ENCODE measurements at places on chromosomes 4 and X. TPM values are rescaled to one million over a fixed set of nuclear protein-coding genes. Genes with fewer than 3 reads are reported as not detected.

DNA sequence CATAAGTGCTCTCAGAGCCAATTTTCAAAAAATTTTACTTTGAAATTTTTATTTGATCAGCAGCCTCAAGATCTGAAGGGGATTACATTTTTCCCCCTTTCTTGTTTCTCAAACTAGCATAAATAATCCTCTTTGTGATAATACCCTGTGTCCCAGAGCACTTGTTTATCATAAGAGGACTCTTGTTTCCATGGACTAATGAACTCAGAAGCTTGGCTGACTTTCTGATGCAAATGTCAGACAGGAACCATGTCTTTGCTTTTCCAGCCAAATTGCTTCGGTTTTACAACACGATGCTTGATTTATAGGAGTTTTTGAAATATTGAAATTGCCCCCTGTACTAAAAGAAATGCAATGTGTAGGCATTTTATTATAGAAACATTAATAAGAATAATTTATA lies 859.3 kb upstream of the LCORL start:
- DNase-seq = no peak

DNA sequence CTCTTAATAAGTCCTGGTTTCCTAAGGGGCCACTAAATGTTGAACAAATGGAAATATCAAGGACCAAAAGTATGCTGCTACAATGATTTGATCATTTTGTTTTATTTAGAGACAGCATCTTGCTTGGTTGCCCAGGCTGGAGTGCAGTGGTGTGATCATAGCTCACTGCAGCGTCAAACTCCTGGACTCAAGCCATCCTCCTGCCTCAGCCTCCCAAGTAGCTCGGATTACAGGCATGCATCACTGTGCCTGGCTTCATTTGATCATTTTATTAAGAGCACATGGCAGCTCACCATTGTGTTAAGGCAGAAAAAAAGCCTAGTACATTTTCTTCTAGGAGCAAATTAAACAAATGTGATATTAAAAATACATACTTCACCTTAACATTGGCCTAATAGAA lies 52.7 kb downstream of the DCLK2 start:
- no peak for DNase-seq

DNA sequence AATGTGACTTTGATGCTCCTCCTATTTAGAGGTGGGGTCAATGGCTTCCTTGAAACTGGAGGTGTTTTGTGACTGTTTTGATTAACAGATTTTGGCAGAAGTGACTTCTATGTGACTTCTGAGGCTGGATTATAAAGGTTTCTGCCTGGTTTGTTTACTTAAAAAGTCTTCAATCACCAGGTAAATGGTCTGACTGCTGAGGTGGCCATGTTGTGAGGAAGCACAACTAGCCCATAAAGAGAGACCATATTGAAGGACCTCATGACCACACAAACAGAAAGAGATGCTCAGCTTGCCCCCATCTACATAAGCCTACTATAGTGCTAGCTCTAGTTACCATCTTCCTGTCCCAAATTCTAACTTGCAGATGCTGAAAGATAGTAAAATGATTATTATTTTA lies 14.3 kb upstream of the LSM6 start:
- no peak for DNase-seq

GRCh38 chr4:38757945-38758600 lies 24.7 kb downstream of the TLR10 start:
- DNase-seq = no peak

DNA sequence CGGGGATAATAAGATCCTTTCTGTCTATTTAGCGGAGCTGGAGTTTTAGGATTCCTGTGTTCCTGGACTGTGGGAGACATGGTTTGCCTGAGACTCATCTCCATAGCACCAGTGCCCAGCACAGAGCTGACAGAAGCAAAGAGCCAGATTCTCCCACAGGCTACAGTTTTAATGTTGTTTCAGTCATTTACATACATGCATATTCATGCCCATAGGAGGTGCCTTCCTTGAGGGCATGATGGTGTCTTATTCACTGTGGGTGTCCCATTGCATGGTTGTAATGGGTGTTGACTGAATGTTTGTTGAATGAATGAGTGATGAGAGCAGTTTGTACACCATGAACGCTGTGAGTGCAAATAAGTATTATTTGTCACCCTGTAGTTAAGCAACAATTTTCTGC lies 260.6 kb downstream of the EVC2 start:
- DNase-seq = no peak

DNA sequence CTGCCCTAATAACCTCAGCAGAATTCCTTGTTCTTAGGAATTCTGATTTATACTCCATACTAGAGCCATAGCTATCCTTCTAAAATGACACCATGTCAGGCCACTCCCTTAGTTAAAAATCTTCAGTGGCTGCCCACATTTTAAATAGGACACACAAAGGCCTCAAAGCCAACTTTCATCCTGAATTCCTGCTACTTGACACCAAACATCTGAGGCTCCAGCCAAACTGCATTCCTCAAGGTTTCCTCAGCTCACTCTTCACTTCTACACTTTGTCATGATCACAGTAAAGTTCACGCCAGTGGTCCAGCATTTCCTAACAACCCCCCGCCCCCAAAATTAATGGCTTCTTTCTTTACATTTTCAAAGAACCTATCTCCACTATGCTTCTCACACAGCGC lies 124.3 kb downstream of the ADGRA3 start:
- DNase-seq = no peak

- DNase-seq = no peak
Measured at GRCh38 chr4:119105605-119106004, 30.0 kb upstream of the MYOZ2 start.

- DNase-seq = no peak
Measured at GRCh38 chr4:119337010-119337409, 15.1 kb upstream of the FABP2 start.

GRCh38 chr4:25654971-25655963 lies at the start of gene SLC34A2:
SLC34A2 (plus strand) TSS chr4:25655851; CDS start chr4:25662501, 6,650 bp downstream.
- no peak for DNase-seq

The GAGE13 gene
- not detected for total RNA-seq

The SSX4 gene
- total RNA-seq = not detected

The GPC3 gene
- total RNA-seq = 0.59 TPM
